ENCODE measurements at places on chromosomes 3 and 15. TPM values are rescaled to one million over a fixed set of nuclear protein-coding genes. Genes with fewer than 3 reads are reported as not detected.

PLSCR5 gene
- polyA plus RNA-seq = not detected

MED12L gene
- not detected for polyA plus RNA-seq

ZNF80 gene
- polyA plus RNA-seq = not detected

GSK3B gene
- 5.4 TPM for polyA plus RNA-seq

CD200R1 gene
- 0.50 TPM for polyA plus RNA-seq

GOLGA8Q gene
- polyA plus RNA-seq = not detected

INSYN1 gene
- 3.4 TPM for polyA plus RNA-seq

ATP13A4 gene
- polyA plus RNA-seq = not detected

CD86 gene
- 2.6 TPM for polyA plus RNA-seq

COL7A1 gene
- polyA plus RNA-seq = 3.9 TPM

CYP11A1 gene
- not detected for polyA plus RNA-seq

STARD5 gene
- polyA plus RNA-seq = 3.6 TPM

ARL6 gene
- 4.7 TPM for polyA plus RNA-seq

C3orf70 gene
- polyA plus RNA-seq = 6.7 TPM

EFCAB12 gene
- polyA plus RNA-seq = not detected

LPP gene
- polyA plus RNA-seq = 58.8 TPM

SLC9C1 gene
- polyA plus RNA-seq = not detected

PXYLP1 gene
- polyA plus RNA-seq = 5.8 TPM

C3orf52 gene
- 0.88 TPM for polyA plus RNA-seq

RBP2 gene
- polyA plus RNA-seq = 1,154 TPM

AADACL2 gene
- polyA plus RNA-seq = not detected

EHD4 gene
- polyA plus RNA-seq = 12.6 TPM

VGLL3 gene
- polyA plus RNA-seq = 11.2 TPM

ACVR2B gene
- 0.61 TPM for polyA plus RNA-seq

WDR93 gene
- not detected for polyA plus RNA-seq

DLG1 gene
- 35.1 TPM for polyA plus RNA-seq

ARHGAP11A gene
- polyA plus RNA-seq = 5.0 TPM

IL5RA gene
- not detected for polyA plus RNA-seq

SLC22A14 gene
- not detected for polyA plus RNA-seq

PCSK6 gene
- 1.6 TPM for polyA plus RNA-seq

GP5 gene
- not detected for polyA plus RNA-seq

DUOX1 gene
- polyA plus RNA-seq = 0.13 TPM

SYNPR gene
- polyA plus RNA-seq = not detected

SGO1 gene
- polyA plus RNA-seq = 0.28 TPM

CCDC66 gene
- 5.9 TPM for polyA plus RNA-seq

PP2D1 gene
- polyA plus RNA-seq = not detected

KNG1 gene
- not detected for polyA plus RNA-seq

SLC28A2 gene
- 2.0 TPM for polyA plus RNA-seq

Data from aorta (tissue), 5 donors.